Activated CD8-positive, alpha-beta memory T cell treated with anti-CD3 and anti-CD28 coated beads for 36 hours (primary cell): ENCODE measurements at places on chromosomes 3 and 15. TPM values are rescaled to one million over a fixed set of nuclear protein-coding genes. Genes with fewer than 3 reads are reported as not detected.

KNG1 gene
- total RNA-seq = not detected

HRH1 gene
- 0.46 TPM for total RNA-seq

GBE1 gene
- total RNA-seq = 41.9 TPM

SH3BP5 gene
- 8.5 TPM for total RNA-seq

MAGI1 gene
- total RNA-seq = 0.53 TPM

C3orf70 gene
- total RNA-seq = 0.06 TPM

CD200R1L gene
- not detected for total RNA-seq

ARHGEF26 gene
- total RNA-seq = 0.08 TPM

CPNE9 gene
- 0.40 TPM for total RNA-seq

KBTBD8 gene
- 26.4 TPM for total RNA-seq

MORC1 gene
- not detected for total RNA-seq

GXYLT2 gene
- total RNA-seq = not detected

ERICH6 gene
- total RNA-seq = not detected

RHOA gene
- 466 TPM for total RNA-seq

MCTP2 gene
- total RNA-seq = 23.4 TPM

LINGO1 gene
- not detected for total RNA-seq
